CD4-positive, alpha-beta T cell treated with Interleukin-1 beta for 1 hour (primary cell): ENCODE measurements at places on chromosomes 6 and 20.

- DNase-seq, result no peak
These were observed 32.8 kb upstream of the POPDC3 start for GRCh38 chr6:105212587-105212986.

DNA sequence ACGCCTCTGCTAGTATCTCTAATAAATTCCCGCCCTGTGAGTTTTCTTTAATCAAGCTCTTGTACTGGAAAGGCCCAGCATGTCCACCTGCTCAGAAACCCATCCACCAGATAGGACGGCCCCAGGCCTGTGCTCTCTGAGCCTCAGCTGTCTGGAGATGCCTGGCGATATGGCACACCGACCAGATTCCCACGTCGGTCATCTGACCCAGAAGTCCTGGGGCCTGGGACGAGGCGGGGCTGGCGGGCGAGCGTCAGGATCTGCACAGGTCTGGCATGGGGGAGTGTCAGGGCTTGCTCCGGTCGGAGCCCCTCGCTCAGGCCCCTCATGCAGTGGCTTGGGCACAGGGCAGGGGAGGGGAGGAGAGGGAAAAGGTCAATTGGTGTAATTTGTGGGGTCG lies 10.2 kb downstream of the RNASET2 start:
- DNase-seq, result no peak

DNA sequence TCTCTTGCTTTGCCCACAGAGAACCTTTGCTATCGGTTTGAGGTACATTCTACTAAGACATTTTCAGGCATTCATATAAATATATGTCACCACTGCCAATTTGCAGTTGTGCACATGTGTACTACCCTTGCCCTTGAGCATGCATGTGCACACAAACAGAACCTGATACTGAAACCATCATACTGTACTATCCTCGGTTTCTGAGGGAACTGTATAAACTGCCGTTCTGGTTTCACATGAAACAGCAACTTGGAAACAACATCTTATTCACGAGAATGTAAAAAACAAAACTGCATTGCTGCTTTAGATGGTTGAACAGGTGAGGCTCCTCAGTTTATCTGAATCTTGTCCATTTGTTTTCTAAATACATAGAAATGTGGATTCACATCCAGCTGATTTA lies 151.2 kb upstream of the TMEM170B start:
- DNase-seq, result no peak

GRCh38 chr6:37693079-37693478 lies 4.6 kb downstream of the MDGA1 start:
- no peak for DNase-seq

DNA sequence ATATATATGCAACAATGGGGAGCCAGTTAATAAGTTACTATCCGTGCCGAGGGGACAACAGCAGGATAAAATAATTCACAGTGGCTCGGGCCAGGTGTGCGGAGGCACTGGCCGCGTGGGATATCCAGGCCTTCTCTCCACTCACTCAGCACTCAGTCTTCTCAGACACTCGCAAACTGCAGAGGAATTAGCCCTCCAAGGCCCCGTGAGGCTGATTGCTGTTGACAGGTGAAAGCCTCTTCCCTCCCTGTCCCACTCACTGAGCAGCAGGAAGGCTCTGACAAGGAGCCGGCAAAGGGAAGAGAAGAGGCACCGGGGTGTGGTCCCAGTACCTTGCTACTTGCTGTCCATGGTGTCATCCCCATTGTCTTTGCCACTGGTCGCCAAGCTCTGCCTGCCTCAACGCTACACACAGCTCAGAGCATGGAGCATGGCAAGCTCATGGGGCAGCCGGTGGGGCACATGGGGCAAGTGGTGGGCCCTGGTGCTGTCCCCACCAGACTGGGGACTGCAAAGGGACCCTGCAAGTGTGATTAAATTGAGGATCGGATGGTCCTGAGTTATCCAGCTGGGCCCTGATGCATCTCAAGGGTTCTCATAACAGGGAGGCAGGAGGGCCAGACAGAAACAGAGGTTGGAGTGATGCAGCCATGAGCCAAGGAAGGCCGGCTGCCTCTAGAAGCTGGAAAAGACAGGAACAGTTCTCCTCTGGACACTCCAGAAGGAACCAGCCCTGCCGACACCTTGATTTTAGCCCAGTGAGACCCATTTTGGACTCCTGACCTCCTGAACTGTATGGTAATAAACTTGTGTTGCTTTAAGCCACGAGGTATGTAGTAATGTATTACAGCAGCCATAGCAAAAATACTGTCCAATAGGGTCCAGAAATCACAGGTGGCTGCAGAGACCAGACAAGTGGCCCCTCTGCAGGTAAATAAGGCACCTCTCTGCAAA lies 119.7 kb downstream of the PSMB1 start:
- DNase-seq, result no peak

- DNase-seq, result no peak
These were observed 135.5 kb upstream of the LRFN2 start for GRCh38 chr6:40722553-40723258.

GRCh38 chr6:42105156-42105648 lies 37.2 kb downstream of the C6orf132 start:
- no peak for DNase-seq

GRCh38 chr6:105359419-105360370 lies 43.2 kb downstream of the PREP start:
- no peak for DNase-seq

GRCh38 chr6:130559166-130559565 lies 193.3 kb downstream of the TMEM200A start:
- DNase-seq, result no peak

GRCh38 chr20:51425347-51426106 lies 117.0 kb downstream of the NFATC2 start:
- no peak for DNase-seq

DNA sequence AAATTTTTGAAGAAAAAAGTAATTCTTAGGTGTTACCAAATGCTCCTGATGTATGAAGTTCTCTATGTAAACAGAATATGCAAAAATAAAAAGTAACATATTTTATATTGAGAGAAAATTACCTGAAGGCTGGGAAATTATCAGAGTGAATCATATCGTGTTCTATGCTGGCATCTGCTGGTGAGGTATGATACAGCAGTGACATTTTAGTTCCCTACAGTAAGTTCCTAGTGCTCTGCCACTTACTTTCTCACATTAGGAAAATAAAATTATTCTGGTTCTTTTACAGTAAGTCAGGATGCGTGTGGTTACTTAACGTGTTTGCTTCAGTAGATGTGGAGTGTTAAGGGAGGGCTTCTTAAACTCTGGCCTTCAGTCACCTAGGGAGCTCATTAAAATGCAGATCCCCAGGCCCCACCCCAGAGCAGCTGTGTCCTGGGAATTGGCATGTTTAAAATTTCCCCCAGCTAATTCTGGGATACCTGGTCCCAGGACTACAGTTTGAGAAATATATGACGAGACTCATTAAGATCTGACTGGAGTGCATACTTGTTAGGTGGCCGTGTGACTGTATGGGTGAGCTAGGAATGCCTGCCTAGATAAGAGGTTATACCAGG lies 3.2 kb downstream of the ACTR5 start:
- no peak for DNase-seq

DNA sequence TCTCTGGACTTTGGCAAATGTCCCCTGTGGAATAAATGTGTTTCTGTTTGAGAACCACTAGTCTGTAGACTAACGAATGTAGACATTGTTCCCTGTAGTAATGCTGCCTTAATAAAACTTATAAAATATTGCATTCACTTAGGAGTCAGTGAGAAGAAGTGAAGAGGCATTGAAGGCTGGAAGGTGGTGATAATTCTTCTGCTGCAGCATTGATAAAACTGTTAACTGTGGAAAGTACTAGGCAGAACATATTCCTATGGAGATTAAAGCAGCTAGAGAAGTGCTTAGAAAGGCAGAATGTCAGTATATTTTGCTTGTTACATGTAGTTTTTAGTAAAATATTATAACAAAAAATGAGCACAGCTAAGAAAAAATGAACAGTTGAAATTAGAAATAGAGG lies 4.8 kb downstream of the PGK2 start:
- no peak for DNase-seq

- no peak for DNase-seq
These were observed 238.1 kb downstream of the RNGTT start for GRCh38 chr6:88725111-88725975.

DNA sequence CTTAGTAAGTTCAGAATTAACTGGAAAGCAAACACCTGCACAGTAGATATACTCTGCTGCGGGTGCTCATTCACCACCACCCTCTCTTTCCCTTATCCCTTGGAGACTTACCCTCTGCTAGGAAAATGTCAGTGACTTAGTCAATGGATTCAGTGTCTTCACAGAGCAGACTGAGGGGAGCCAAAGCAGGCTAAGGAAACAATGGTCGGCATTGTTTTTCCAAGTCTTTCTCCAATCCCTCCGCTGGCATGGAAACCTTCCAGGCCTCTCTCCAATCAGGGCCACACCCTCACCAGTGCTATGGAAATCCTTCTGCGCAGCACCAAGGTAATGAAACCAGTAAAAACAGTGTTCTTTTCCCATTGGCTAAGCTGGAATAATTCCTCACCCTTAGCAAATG lies 531.2 kb downstream of the TFAP2B start:
- no peak for DNase-seq
